ENCODE measurements at places on chromosomes 1 and 21.

DNA sequence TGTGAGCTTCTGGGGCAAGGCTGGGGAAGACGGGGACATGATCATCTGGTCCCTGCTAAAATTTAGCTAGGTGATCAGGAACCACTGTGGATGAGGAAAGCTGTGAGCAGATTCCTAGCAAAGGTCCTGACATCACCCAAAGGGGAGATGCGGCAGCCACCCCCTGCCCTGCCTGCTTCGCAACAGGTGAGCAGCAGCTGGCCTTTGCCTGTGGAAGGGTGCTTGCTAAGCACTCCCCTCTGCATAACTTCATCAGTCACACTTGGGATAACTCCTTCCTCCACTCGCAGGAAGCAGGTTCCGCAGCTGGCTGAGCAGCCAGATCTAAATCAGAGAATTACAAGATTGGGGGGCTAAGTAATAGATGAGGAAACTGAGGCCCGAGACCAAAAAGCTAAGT is 51.2 kb downstream of the KCNN3 start:
- H3K4me3 ChIP-seq = no peak overlapping the region
- H3K4me1 ChIP-seq = no peaks in the 10 kb centered on the region
- no peak for DNase-seq
- H3K36me3 ChIP-seq = no peaks in the 10 kb centered on the region

- H3K4me3 ChIP-seq = no peak overlapping the region
- peaks cover 19% of the 10 kb centered on the region for H3K4me1 ChIP-seq
- H3K36me3 ChIP-seq = no peaks in the 10 kb centered on the region
These were observed 7.8 kb upstream of the CDK18 start for GRCh38 chr1:205496661-205497060.

DNA sequence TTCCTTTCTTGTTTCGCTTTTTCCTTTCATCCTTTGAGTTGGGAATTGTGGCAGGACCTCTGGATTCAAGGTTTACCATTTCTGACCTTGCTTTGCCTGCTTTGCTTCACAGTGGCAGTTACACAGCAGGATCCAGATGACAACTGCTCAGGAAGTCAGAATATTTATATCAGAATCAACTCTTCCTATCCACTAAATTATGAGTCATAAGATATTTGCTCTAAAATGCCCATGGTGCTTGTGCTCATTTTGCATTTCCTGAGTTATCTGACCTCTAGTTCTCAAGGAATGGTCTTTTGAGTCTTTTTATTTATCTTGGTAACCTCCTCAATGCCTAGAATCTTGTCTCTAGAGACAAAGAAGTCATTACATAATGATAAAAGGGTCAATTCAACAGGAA is 290.8 kb downstream of the LRRC7 start:
- DNase-seq = no peak
- H3K4me3 ChIP-seq = no peak overlapping the region
- H3K36me3 ChIP-seq = no peaks in the 10 kb centered on the region
- H3K27me3 ChIP-seq = no peaks in the 10 kb centered on the region

GRCh38 chr1:110316735-110317134 is 22.4 kb upstream of the RBM15 start:
- no peak overlapping the region for H3K27ac ChIP-seq
- peaks cover 5% of the 10 kb centered on the region for H3K4me1 ChIP-seq
- no peaks in the 10 kb centered on the region for H3K27me3 ChIP-seq
- H3K36me3 ChIP-seq = no peaks in the 10 kb centered on the region

GRCh38 chr1:158407092-158407491 is 7.8 kb upstream of the OR10T2 start:
- H3K4me1 ChIP-seq = no peaks in the 10 kb centered on the region
- no peaks in the 10 kb centered on the region for H3K36me3 ChIP-seq
- H3K27me3 ChIP-seq = no peaks in the 10 kb centered on the region
- no peak overlapping the region for H3K4me3 ChIP-seq

DNA sequence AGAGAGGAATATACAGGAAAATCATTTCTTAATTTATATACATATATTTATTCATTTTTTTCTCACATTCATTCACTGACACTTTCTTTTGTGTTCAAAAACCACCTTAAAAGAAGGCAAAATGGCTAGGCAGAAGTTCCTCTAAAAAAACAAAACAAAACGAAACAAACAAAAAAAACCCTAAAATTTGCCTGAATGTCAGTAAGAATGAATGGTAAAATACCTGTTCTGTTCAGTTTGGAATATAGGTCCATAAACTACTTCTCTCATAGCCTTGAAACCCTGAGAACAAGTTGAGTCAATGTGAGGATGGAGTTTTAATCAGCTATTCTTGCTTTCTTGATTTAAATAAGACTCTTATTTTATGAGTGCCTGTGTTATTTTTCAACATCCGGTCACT is 14.7 kb upstream of the ALG6 start:
- H3K4me1 ChIP-seq = no peaks in the 10 kb centered on the region
- H3K4me3 ChIP-seq = no peak overlapping the region
- no peak for DNase-seq
- no peaks in the 10 kb centered on the region for H3K27me3 ChIP-seq
- no peak overlapping the region for H3K27ac ChIP-seq

- H3K4me3 ChIP-seq = no peak overlapping the region
- no peaks in the 10 kb centered on the region for H3K27me3 ChIP-seq
- H3K36me3 ChIP-seq = no peaks in the 10 kb centered on the region
- peaks cover 8% of the 10 kb centered on the region for H3K4me1 ChIP-seq
These were observed 25.2 kb upstream of the PLA2G2C start for GRCh38 chr1:20211511-20211931.

DNA sequence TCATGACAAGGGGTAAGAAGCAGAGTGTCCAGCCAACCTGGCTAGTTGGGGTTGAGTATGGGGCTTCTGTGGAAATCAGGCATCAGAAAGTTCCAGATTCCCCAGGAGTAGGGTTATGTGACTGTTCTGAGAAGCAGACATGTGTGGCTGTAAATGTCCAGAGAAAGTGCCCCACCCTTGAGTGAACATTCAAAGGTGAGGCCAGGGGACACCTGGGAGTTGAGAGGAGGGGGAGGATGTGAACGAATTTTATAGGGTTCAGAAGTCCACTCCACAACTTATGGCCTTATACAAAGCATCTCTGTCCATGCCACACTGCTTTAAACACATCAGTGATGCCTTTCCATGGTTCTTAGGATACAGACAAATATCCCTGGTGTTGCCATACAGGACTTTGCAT is 133.3 kb downstream of the IGSF21 start:
- H3K36me3 ChIP-seq = no peaks in the 10 kb centered on the region
- H3K4me1 ChIP-seq = no peaks in the 10 kb centered on the region
- H3K4me3 ChIP-seq = no peak overlapping the region
- no peaks in the 10 kb centered on the region for H3K27me3 ChIP-seq
- H3K27ac ChIP-seq = no peak overlapping the region
- DNase-seq = no peak

GRCh38 chr1:175130649-175131045 is 61.9 kb downstream of the KIAA0040 start:
- no peaks in the 10 kb centered on the region for H3K36me3 ChIP-seq
- H3K27me3 ChIP-seq = no peaks in the 10 kb centered on the region
- DNase-seq = no peak
- H3K4me1 ChIP-seq = peaks cover 40% of the 10 kb centered on the region
- H3K27ac ChIP-seq = no peak overlapping the region

- no peak overlapping the region for H3K4me3 ChIP-seq
- no peaks in the 10 kb centered on the region for H3K4me1 ChIP-seq
- no peaks in the 10 kb centered on the region for H3K27me3 ChIP-seq
These were observed 6.0 kb upstream of the KRTAP8-1 start for GRCh38 chr21:30818837-30819610.

- H3K4me1 ChIP-seq = no peaks in the 10 kb centered on the region
- H3K36me3 ChIP-seq = no peaks in the 10 kb centered on the region
- no peak for DNase-seq
- no peaks in the 10 kb centered on the region for H3K27me3 ChIP-seq
- H3K4me3 ChIP-seq = no peak overlapping the region
- H3K27ac ChIP-seq = no peak overlapping the region
These were observed 16.0 kb upstream of the COG2 start for GRCh38 chr1:230626232-230626631.

- peaks cover 10% of the 10 kb centered on the region for H3K4me1 ChIP-seq
- no peaks in the 10 kb centered on the region for H3K27me3 ChIP-seq
- H3K27ac ChIP-seq = peak overlapping the region; percentile 89
- peaks cover 14% of the 10 kb centered on the region for H3K36me3 ChIP-seq
- DNase-seq = no peak
- H3K4me3 ChIP-seq = peak overlapping the region; percentile 97
These were observed 863 bp downstream of the FH start for GRCh38 chr1:241518476-241519307.

- H3K27me3 ChIP-seq = no peaks in the 10 kb centered on the region
- no peak overlapping the region for H3K4me3 ChIP-seq
- no peak overlapping the region for H3K27ac ChIP-seq
- no peaks in the 10 kb centered on the region for H3K4me1 ChIP-seq
- no peaks in the 10 kb centered on the region for H3K36me3 ChIP-seq
These were observed 53.2 kb upstream of the C1orf87 start for GRCh38 chr1:60126723-60127122.

All from upper lobe of left lung (tissue), 6 donors.